ENCODE measurements at places on chromosomes 3 and 15.

- DNase-seq, result no peak
Measured at GRCh38 chr3:110236976-110237610, 834.5 kb upstream of the NECTIN3 start.

DNA sequence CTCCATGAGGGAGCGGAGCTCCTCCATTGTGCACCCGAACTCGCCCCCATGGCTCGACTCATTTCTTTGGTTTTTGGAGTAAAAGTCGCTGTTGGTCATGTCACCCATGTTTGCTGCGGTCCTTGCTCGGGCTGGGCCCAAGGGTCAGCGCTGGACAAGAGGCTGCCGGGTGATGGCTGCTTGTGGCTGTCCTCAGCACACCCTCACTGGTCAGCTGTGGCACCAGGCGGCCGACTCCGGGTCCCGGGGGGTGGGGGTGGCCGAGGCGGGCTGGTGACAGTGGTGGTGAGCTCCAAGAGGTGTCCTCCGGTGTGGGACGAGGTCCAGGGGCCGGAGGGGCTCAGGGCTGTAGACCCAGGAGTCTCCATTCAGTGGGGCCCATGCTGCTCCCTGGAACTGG lies 56.0 kb downstream of the ATP2B2 start:
- DNase-seq, result no peak

DNA sequence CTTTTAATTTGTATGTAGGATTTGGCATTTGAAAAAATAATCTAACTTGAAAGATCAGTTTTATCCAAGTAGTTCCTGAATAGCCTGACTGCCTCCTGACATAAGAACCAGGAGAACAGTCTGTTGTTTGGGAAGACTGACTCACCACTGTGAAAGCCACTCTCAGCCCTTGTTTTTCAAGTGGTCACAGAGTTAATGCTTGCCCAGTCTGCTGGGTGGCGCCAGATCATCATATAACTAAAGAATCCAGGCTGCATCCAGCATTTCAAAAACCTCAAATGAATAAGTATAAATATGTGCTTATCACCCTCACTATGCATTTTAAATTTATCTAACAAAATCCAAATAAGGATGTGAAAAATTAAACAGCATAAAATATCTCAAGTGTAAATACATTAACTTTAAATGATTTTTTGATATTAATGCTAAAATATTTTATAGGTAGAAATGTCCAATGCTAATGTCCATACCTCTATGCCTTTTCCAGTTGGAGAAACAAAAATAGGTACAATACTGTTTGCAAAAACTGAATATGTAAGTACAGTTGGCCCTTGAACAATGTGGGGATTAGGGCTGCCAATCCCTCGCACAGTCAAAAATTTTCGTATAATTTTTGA lies 26.9 kb upstream of the ZBBX start:
- no peak for DNase-seq

GRCh38 chr15:38297623-38298388 lies 45.2 kb downstream of the SPRED1 start:
- DNase-seq, result no peak

DNA sequence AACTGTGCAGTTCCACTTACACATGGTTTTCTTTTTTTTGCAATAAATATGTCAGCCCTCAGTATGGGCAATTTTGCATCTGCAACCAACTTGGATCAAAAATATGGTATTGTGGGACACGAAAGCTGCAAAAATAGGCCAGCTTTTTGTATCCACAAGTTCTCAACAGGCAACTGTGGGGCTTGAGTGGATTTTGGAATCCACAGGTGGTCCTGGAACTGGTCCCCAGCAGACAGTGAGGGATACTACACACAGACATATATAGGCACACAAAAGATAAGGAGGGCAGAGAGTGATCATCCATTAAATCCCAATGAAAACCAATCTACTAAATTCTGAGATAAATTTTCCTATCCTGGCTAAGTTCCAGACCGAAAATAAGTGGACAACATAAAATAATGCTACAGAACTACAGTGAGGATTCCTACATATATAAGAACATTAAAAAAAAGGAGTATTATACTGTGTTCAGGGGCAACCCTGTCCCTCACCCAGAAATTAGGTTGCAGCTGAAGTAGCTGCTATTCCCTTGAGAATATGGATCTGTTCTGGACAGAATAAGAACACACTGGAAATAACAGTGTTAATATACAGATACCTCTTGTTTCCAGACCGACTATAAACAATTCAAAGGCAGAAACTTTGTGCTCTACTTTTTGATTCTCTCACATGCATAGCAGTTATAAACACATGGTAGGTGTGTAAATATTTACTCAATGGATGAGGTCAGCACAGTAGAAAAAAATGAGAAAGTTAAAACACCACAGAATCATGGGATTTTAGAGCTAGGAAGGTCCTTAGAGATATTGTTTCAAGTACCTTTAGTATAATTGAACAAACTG lies 25.4 kb downstream of the DENND4A start:
- DNase-seq, result no peak

DNA sequence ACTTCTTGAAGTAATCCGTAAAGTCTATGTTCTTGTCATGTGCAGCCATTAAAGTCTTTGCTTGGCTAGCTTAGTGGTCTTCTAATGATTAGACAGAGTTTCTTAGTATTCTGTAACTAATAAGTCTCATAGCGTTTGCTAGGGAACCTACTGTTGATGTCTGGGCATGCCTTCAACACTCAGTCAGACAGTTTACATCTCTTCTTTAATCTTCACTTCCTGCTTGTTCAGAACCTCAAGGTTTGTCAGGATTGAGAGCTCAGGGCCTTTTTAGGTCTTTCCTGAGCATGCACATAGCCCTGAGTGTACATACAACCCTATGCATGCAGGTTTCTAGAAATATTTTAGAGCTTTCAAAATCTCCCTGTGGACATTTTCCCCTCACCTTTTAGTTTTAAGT lies 426.3 kb downstream of the AGBL1 start:
- no peak for DNase-seq

DNA sequence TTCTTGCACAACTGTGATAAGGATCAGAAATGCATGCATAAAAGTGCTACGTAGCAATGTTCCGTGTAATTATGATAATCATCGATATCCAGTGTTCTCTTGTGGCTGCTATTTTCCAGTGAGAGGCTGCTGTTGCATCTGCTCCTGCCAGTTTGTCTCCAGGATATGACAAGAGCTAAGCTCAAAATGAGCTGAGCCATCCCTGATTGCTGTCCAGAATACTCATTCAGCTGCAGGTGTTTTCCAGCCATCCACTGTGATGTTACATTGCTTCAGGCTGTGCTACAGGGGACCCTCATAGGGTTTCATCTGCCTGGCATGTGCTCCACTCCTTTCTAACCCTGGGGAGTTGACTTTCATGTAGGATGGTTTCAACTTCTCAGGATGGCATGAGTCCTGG lies 976.0 kb downstream of the ROBO1 start:
- no peak for DNase-seq

- DNase-seq, result no peak
Measured at GRCh38 chr3:129379582-129380358, 48.7 kb downstream of the EFCAB12 start.

GRCh38 chr15:66405615-66406014 lies 18.9 kb downstream of the MAP2K1 start:
- no peak for DNase-seq

- no peak for DNase-seq
Measured at GRCh38 chr3:172938788-172939187, 188.3 kb downstream of the ECT2 start.

DNA sequence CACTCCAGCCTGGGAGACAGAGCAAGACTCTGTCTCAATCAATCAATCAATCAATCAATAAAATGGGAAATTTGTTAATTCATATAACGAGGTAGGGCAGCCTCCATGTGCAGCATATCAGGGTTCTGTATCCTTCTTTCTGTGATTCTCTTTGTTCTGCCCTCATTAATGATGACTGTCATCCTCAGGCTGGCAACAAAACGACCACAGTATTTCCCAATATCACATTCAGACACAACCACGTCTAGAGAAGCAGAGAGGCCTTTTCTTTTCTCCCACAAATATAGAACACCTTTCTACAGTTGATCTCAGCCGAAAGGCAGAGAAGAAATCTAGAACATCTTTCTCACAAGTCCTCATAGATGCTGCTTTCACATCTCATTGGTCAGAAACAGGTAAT lies 11.2 kb downstream of the CEP19 start:
- DNase-seq, result no peak

- no peak for DNase-seq
Measured at GRCh38 chr3:151351648-151352047, 22.3 kb upstream of the P2RY13 start.

DNA sequence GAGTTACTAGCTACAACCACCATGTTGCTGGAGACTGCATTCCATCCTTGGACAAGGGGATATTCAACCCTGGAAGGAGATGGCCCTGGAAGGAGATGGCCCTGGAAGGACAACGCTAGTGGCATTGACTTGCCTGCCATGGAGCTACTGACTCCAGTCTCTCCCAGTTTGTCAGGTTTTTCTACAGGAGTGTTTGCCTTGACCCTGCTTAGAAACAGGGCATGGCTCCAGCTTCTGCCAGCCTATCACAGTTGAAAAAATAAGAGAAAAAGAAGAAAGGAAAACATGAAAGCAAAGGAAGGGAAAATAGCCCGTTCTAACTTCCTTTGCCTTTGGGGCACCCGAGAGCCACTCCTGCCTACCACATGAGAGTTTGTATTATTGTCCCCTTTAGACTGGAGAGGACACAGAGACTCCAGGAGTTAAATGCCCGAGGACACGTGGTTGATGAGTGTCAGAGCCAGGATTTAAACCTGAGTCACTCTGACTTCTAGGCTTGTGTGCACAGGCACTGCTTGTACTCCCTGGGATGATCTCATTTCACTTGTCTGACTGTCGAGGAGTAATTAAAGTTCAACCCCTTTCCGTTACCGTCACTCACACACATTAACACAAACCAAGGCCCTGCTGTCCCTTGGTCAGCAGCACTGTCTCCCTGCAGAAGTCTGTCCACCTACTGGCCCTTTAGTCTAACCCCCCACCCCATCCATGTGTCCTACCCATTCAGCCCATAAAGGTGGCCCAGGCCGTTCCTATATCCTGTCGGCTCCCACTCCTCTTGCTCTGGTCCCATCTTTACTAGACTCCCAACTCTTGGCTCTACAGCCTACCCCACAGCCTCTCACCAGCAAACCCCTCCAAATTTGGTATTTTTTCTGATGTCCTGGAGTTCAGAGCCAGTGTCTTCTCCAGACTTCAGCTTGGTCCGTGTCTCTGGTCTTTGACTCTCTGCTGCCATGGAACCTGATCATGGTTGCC lies 46.1 kb downstream of the C2CD4A start:
- no peak for DNase-seq

DNA sequence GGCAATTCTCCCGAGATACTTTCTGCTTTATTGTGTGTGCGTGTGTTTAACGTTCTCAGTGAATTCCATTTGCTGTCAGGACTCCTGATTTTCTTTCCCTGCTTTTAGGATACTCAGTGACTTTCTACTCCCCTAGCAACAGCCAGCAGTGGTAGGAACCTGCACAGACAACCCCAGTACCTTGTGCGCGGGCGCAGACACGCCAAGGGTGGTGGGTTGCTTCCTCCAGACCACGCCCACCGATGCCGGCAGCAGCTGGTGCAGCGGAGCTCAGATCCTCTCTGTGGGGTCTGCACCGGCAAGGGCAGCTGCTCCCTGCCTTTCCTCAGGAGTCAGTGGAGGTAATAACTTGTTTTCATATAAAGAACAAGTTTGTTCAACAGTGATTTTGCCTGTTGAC lies 225.1 kb upstream of the NDN start:
- DNase-seq, result no peak

- no peak for DNase-seq
Measured at GRCh38 chr3:124774327-124774718, 44.1 kb downstream of the UMPS start.

- DNase-seq, result no peak
Measured at GRCh38 chr3:161332792-161333191, 38.5 kb downstream of the SPTSSB start.

GRCh38 chr15:53331328-53332190 lies 427.9 kb downstream of the WDR72 start:
- DNase-seq, result no peak

DNA sequence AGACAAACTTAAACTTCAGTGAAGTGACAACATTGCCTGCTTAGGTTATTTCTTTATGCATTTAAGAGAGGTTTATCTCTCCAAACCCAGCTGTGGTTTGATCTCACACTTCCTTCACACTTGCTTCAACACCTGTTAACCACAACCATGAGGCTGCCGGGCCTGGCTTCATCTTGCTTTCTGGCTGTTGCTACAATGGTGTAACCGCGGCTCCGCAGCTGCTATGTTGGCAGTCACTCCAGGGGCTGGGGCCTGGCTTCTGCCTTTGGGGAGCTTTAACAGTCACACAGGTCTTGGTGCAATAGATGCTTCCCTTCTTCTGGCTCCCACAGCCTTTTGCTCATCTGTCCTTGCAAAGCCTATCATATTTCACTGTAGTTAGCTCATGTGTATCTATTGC lies 72.9 kb upstream of the MNS1 start:
- no peak for DNase-seq

DNA sequence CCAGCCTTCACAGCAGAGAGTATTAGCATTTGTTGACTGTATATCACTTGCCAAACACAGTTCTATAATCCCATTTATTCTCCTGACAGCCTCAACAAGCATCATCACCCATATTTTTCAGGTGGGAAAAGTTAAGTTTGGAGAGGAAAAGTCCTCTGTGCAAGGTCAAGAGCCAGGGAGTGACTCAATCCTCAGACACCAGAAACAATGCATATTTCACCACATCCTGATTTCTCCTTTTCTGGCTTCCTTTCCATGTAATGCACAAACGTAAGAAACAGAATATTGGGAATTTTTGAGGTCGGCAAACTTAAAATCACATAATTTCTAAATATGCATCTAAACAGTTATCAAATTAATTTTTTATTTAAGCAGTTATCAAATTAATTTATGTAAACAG lies 116.0 kb upstream of the GADL1 start:
- no peak for DNase-seq

DNA sequence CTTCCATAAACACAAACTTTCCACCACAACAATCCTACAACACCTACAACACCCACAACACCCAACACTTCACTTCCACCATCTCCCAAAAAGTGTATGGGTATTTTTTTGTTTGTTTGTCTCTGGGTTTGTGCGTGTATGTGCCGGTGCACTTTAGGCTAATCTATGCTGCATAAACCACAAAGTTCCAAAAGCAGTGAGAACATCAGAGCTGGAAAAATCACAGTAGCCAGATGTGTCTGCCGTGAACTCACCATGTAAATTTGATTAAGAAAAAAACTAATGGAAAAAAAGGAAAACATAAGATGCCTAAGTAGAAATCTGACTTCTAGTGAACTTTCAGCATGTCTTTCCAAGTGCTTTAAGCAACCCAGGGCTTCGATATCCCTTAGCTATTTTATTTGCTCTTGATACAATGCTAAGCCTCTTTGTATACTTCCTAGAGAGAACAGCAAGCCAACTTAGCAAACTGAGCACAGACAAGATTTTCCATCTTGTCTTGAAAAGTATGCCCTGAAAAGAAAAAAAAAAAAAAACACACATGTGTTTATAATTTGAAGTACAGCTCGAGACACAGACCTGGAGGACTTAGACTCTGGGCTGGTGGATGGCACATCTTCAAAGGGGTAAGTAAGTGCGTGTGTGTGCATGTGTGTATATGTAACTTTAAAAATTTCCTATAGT lies 91.4 kb downstream of the WWTR1 start:
- no peak for DNase-seq
